ENCODE measurements at places on chromosomes 5 and 9.

DNA sequence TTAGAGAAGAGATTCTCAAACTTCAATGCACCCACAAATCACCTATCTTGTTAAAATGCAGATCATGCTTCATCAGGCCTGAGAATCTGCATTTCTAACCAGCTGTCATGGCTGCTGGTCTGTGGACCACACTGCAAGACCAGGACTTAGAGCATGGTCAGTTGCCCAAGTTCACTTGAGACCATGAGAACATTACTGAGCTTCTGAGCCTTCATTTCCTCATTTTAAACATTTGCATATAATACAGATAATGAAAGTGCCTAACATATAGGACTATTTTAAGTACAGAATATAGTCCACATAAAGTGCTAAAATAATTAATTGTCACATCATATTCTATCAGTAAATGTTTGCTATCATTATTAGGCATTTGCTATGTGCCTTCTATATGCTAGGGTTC, 260.8 kb upstream of the TNC start:
- DNase-seq: no peak

DNA sequence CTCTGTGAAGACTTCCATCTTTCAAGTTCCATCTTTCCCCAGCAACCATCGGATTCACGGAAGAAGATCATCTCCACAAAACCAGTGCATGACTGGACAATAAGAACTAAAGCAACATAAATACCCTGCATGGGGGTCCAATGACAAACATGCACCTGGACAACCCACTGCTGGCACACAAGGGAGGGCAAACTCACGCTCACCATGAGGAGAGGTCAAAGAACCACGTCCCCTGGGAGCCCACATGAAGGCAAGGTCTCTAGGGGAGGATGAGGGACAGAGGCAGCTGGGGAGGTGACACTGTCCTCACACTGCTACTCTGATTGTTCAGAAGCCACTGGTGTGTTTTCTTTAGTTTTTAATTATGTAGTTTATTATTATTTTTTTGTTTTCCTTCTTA, 190.8 kb downstream of the MED10 start:
- DNase-seq: no peak

DNA sequence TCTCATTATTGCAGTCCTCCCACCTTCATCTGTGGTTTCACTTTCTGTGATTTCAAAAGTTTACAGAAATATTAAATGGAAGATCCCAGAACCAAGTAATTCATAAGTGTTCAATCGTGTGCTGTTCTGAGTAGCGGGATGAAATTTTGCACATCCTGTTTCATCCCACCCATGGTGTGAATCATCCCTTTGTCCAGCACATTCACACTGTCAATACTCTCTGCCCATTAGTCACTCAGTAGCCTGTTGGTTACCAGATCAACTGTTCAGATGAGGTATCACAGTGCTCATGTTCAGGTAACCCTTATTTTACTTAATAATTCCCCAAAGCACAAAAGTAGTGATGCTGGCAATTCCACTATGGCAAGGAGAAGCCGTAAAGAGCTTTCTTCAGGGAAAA, 26.8 kb downstream of the FAM81B start:
- DNase-seq: no peak

- DNase-seq: no peak
Observed at GRCh38 chr5:154858972-154859871, 795 bp downstream of the CNOT8 start.

DNA sequence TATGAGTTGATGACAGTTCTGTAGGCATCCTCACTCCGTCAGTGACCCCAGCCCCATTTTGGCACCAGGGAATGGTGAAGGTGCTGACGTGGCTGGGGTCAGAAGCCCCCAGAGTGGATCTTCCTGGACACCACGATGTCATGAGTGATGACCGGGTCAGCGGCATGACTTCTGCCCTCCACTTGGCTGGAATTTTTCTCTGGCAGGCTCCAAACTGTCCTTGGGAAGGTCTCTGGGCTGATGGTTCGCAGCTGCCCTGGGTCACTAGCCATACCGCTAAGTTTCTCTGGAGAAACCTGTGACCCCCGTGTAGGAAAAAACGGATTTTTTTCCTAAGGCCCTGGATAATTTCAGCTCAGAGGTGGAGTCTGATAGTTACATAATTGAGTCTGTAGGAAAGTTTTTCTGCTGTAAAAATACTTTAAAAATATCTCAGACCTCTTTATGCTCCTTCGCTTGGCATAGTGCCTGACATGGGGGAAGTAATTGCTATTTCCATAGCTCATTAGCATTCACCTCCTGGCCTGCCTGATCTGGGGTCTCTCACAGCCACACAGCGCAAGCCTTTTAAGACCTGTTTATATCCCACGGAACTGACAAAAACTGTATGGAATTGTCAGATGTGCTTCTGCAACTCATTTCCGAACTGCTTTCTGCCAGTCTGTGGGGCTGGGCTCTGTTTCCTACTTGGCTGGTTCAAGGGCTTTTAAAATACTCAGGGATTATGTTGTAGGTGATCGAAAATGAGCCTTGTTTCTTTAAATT, 69.2 kb downstream of the ANGPTL2 start:
- no peak for DNase-seq

DNA sequence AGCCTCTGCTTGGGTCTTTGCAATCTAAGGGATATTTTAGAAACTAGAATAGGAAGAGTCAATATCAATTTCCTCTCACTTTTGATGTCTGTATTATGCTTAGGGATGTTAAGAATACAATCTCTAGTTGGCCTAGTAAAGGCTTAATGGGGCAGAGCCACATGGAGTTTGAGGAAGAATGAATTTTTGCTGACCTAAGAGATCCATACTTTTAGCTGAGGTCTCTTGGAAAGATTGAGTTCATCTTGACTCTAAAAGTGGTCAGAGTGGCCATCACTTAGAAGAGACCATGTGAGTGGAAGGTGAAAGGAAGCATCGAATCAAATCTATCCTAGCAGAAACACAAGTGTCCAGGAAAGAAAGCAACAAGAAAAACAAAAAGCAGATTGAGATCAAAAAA, 92.2 kb upstream of the SLC28A3 start:
- no peak for DNase-seq

DNA sequence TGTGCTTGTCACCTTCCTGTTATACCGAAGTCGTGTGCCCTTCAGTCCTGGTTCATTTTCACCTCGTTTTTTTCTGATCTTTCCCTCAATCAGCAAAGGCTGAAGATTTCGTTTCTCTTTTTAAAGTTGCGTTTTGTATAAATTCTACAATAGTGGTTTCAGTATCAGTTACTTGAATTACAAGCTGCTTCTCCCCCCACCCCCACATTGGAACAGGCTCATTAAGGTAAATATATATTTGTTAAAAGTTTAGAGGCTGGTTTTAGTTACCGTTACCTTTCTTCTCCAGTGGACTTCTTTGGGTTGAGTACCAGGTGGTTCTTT, 881 bp downstream of the SUB1 start:
- no peak for DNase-seq

DNA sequence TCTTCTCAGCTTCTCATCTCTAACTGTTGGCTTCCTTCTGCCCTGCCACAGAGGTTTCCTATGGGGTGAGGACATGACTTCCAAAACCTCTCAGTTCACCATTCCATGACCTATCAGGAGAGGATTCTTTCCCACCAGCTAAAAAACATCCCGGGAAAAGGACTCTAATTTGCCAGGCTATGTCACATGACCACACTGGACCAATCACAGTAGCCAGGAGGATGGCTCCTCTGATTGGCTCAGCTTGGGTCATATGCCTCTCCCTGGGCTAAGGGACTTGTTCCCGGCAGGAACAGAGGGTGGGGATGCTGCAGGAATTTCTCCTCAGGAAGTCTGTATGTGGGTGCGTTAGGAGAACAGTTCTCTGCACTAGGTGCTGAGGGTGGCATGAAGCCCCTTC, 40.3 kb upstream of the XPA start:
- no peak for DNase-seq

DNA sequence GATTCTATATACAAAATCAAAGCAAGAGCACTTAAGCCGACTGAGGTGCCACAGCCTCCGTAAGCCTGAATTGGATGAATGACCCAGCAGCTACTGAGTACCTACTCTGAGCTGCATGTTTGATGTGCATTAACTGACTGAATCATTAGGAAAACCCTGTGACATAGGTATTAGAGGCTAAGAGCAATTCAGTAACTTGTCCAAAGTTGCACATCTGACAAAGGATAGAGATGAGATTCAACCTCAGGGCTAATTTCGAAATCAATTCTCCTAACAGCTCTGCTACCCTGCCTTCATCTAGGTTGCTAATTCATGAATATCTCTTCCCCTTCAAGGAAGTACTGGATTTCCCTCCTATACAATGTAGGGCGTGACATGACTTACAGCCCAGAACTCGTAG, 89.1 kb upstream of the GLIS3 start:
- no peak for DNase-seq

- no peak for DNase-seq
Observed at GRCh38 chr5:62727861-62728260, 149.2 kb downstream of the LRRC70 start.
